ENCODE measurements at places on chromosomes 5 and 9. TPM values are rescaled to one million over a fixed set of nuclear protein-coding genes. Genes with fewer than 3 reads are reported as not detected.

The IFNK gene
- not detected for total RNA-seq

- no peak for DNase-seq
Measured at GRCh38 chr9:132594412-132594811, 12.0 kb downstream of the BARHL1 start.

The IFNA2 gene
- total RNA-seq = not detected

DNA sequence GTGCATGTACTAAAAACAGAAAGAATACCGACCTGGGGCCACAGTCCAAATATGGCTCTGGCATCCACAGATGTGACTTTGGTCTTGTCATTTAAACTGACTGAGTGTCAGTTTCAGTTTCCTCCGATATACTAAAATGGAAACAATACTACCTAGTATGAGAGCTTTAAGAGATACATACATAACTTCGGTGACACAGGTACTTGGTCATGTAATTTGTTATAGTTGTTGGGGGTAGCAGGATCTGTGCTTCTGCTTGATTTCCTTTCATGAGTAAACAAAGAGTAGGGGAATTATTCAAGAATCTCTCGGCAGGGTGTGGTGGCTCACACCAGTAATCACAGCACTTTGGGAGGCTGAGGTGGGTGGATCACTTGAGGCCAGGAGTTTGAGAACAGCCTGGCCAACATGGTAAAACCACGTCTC lies 32.1 kb downstream of the MTMR12 start:
- no peak for DNase-seq

The ADCY2 gene
- total RNA-seq = 1.2 TPM

The PDE8B gene
- total RNA-seq = 37.5 TPM

The DNM1 gene
- total RNA-seq = 24.1 TPM

- DNase-seq = no peak
Measured at GRCh38 chr9:107883496-107884124, 394.0 kb upstream of the KLF4 start.

DNA sequence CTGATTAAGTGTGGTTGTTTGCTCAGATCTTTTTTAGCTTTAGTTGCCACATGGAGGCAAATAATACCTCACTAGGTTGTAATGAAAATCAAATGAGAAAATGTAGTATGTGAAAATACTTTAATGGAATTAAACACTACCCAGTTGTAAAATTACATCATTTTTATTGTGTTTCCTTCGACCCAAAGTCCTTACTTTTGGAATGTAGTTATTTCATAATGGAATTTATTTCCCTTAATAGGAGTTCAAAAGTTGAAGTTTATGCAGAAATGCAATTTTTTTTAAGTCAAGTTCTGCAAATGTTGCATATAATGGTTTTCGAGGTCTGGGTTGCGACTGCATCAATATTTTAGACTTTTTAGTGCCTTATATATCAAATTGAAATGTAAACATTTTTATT lies 31.0 kb downstream of the TNPO1 start:
- no peak for DNase-seq

GRCh38 chr5:39328731-39329130 lies 35.6 kb downstream of the C9 start:
- DNase-seq = no peak

- DNase-seq = no peak
Measured at GRCh38 chr9:114779352-114779845, 26.4 kb downstream of the TNFSF15 start.

DNA sequence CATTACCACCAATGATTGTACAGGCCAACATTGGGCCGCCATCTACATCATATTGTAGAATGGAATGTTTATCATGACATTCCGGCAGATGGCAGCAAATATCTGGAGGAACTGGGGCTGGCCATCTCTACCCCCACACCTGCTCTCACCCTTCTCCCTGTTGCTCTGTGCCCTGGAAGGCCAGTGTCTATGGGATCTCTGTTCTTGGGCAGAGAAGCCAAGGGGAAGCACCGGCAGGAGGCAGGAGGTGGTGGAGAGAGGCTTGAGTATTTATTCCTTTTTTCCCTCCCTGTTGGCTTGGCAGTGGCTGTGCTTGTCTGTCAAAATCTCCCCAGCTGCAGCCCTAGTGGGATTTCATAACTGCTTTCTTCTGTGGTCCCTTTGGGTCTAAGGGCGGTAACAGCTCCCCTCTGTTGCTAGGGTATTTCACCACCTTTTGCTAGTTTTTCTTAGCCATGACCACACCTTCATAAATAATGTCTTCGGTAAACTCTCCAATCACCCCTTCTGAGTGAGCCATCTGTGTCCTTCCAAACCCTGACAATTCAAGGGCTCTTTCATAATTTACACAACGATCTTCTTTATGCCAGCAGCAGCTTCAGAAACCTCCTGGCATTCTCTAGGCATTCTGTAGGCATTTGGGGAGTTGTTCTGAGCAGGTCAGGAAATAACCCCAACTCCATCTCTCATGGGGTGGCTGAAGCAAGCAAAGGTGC lies 225.8 kb downstream of the MELK start:
- peak; percentile 57 for DNase-seq

- DNase-seq = no peak
Measured at GRCh38 chr5:36741128-36741527, 134.7 kb downstream of the SLC1A3 start.

The OR1J2 gene
- not detected for total RNA-seq

- DNase-seq = no peak
Measured at GRCh38 chr5:141846031-141846430, 32.2 kb downstream of the PCDH1 start.

The CDX1 gene
- total RNA-seq = 0.35 TPM

- no peak for DNase-seq
Measured at GRCh38 chr9:100919506-100919905, 109.0 kb upstream of the PLPPR1 start.

Data from mesenteric fat pad (tissue), 1 donor.